ENCODE measurements at places on chromosomes 3 and 15.
A peak's percentile ranks its signal among the peaks of the same experiment; 100 is the strongest.

GRCh38 chr3:127772827-127773751, 49.2 kb downstream of the MGLL start:
- DNase-seq = no peak

- DNase-seq = no peak
Measured at GRCh38 chr3:115162759-115163158, 15.7 kb upstream of the ZBTB20 start.

- no peak for DNase-seq
Measured at GRCh38 chr15:67746450-67746849, 78.9 kb upstream of the SKOR1 start.

DNA sequence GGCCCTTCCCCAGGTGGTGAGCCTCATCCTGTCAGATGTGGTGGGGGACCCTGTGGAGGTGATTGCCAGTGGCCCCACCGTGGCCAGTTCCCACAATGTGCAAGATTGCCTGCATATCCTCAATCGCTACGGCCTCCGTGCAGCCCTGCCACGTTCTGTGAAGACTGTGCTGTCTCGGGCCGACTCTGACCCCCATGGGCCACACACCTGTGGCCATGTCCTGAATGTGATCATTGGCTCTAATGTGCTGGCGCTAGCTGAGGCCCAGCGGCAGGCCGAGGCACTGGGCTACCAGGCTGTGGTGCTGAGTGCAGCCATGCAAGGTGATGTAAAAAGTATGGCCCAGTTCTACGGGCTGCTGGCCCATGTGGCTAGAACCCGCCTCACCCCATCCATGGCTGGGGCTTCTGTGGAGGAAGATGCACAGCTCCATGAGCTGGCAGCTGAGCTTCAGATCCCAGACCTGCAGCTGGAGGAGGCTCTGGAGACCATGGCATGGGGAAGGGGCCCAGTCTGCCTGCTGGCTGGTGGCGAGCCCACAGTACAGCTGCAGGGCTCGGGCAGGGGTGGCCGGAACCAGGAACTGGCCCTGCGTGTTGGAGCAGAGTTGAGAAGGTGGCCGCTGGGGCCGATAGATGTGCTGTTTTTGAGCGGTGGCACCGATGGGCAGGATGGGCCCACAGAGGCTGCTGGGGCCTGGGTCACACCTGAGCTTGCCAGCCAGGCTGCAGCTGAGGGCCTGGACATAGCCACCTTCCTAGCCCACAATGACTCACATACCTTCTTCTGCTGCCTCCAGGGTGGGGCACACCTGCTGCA, 4.8 kb downstream of the GLYCTK start:
- no peak for DNase-seq

- no peak for DNase-seq
Measured at GRCh38 chr3:41489231-41489630, 289.9 kb downstream of the CTNNB1 start.

- DNase-seq = no peak
Measured at GRCh38 chr3:141389703-141390102, 21.4 kb downstream of the ZBTB38 start.

DNA sequence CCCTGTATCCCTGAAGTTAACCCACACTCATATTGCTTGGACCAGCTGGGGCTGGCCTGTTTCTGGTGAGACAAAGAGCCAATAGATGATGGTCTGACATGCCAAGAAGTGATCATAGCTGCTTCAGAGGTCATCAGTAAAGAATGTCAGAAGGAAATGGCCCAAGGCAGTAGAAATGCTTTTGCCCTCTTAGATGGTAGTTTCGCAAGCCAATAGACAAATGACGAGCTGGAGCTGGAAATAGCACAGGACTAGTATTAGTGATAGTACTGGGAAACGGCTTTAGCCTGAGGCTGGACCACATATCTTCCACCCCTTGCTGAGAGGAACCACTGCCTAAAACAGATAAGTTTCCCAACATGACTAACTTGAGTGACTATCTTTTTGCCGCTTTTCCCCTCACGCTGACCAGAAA, 176.1 kb upstream of the THBS1 start:
- no peak for DNase-seq

DNA sequence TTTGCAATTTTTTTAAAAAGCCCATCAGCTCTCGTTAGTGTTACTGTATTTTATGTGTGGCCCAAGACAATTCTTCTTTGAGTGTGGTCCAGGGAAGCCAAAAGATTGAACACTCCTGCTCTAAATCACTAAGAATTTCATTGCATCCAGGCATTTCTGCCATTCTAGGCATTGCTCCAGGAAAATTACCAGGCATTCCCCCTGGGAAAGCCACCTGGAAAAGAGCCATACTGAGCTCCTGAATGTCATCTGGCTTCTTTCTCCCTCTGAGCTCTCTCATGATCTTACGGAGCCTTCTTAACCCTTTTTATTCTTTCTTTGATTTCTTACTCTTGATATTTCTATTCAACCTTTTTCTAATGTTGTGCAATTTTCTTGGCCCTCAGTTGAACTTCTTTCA, 202.2 kb downstream of the DOCK3 start:
- DNase-seq = no peak

DNA sequence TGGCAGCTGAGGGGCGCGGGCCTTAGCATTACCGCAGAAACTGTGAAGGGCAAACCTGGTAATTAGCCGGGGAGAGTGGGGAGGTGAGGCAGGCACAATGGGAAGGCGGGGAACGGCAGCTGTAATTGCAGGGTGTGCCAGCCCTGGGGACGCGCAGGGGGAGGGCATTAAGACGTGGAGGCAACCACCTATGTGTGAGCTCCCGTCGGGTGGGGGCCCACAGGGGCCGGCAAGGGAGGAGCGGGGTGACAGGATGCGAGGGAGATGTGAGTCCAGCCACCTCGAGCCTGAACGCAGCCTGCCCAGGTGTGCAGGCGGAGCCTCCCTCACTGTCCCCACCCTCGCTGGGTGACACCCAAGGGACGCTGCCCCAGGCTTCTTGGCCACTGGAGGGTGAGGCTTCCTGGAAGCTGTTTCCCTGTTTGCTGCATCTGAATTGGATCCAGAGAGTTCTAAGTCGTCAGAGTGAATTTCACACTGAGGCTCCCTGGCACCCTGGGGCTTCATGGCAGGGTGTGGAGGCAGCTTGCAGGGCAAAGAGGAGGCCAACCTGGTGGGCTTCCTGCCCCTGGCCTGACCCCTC, 130.6 kb upstream of the MEF2A start:
- DNase-seq = peak; percentile 38

DNA sequence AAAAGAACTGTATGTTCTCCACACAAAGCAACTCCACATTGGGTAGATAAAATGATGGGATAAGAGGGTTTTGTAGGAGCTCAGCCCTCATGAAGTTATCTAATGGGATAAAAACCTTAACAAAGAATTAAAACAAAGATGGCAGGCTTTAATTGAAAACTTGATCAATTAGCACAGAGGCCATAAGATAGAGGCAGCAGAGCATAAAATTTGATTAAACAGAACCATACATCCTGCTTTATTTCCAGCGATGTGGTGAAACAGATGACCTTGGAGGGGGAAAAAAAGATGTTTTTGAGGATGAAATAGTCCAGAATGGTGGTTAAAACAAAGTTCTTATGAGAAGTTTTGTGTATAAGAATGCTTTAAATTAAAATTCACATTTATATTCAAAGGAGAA, 130.9 kb upstream of the ALCAM start:
- DNase-seq = no peak

- DNase-seq = peak; percentile 46
Measured at GRCh38 chr15:59738676-59739075, 49.6 kb upstream of the BNIP2 start.

DNA sequence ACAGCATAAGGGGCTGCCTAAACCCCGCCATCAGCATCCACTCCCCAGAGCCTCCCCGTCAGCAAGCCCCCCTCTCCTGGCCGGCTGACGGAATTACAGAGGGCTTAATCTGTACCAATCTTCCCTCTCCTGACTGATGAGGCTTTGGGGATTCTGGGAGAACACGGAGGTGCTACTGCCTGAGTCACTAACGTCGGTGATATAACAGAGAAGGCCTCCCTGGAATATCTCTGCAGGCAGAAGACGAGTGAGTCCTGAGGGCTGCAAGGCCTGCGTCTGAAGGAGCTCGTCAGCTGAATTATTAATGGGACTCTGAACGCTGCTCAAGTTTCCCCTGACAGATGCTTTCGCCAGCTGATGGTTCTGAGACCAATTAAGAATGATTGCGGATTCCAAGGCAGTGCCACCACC, 147.7 kb downstream of the XXYLT1 start:
- DNase-seq = no peak

DNA sequence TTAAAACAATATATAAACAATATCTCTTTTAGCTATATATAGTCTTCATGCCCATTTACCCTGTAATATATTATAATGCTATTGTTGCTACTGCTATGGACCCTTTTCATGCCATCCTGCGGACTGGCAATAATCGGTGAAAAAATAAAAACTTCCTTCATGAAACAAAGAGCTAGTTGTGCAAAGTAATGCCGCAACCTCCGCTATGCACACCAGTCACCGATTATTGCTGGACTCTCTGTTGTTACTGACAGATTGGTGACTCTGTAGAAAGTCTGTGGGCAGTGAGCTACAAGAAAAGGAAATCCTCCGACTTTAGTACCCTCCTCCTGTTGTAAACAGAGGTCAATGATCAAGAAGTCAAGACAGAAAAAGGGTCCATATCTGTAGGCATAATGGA, 17.9 kb upstream of the ICE2 start:
- no peak for DNase-seq

GRCh38 chr15:99143655-99144610, 39.1 kb downstream of the SYNM start:
- no peak for DNase-seq

DNA sequence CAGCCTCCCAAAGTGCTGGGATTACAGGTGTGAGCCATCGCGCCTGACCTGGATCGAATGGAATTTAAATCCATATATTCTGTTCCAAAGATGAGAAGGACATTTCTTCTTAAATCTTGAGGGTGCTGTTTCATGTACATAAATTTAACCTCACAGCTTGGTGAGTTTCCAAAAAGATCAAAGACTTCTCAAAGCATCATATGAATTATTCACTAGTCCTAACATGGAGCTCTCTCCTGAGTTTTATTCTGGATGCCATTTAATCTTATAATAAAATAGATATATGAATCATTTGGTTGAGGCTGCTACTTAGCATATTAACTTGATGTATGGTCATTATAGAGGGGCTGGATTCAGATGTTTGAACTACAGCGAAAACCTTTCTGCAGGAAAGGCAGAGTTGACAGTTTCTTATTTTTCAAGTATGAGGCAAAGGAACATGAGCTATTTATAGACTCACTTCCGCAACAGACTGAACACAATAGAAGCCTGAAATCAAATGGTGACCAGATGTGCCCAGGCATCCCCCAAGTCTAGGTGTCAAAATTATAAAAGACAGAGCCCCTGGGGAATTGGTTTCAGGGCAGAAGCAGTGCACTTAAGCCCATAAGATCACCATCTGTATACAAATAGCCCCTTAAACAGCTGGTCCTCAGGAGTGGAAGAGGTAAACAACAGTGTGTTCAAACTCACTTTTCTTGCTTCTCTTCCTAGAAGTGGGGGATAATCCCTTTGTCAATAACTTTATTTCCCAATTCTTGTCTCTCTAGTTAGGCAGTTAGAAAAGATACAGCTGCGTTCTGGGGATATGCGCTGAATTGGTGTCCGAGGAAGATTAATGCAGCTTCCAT, 29.7 kb downstream of the STARD9 start:
- DNase-seq = no peak

GRCh38 chr3:181727341-181728032, 15.8 kb downstream of the SOX2 start:
- DNase-seq = peak; percentile 19

- no peak for DNase-seq
Measured at GRCh38 chr3:10625323-10625722, 119.9 kb upstream of the ATP2B2 start.

DNA sequence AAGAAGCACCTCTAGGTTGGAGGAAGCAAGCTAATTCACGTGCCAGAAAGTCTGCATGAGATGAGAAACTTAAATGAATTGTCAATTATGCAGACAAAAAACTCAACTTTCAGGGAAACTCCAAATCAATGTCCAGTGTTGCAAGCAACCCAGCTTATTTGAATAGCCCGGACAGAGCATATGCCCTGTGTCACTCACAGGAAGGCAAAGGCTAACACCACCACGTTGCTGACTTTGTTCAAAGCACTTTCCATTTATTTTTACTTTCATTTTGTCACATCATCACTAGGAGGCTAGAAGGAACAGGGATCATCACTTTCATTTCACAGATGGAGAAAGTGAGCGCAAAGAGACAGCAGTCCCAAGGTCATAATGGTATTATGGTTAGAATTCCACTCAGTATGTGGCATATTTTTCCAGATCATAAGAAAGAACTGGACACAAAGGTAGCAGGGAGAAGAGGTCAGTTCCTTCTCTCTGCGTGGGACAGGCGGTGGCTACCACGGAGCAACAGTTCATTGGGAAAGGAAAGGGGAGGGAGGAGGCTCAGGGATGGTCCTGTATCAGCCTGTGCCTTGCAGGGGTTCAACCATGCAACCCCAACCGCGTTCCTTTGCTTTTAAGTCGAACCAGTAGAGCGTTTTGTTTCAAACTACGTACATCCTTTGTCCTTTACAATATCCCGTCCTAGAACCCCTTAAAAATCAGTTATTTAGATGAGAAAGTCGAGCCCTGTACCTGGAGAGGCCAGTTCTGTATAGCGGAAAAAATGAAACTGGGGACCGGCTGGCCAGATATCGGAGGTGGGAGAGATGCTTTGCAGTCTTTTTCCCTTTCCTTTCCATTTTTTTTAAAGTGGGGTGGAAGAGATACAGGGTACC, 1.1 kb downstream of the HEG1 start:
- peak; percentile 28 for DNase-seq

- DNase-seq = no peak
Measured at GRCh38 chr15:29750754-29751153, 71.5 kb downstream of the TJP1 start.

- no peak for DNase-seq
Measured at GRCh38 chr3:128274837-128275236, 121.6 kb downstream of the EEFSEC start.

- no peak for DNase-seq
Measured at GRCh38 chr3:82229397-82229796, 468.0 kb upstream of the GBE1 start.

GRCh38 chr15:92934716-92935115, 34.6 kb downstream of the CHD2 start:
- no peak for DNase-seq

- no peak for DNase-seq
Measured at GRCh38 chr3:158735296-158736033, 3.2 kb upstream of the RARRES1 start.
